ENCODE measurements at places on chromosomes 4 and X.

GRCh38 chrX:115373308-115373707 is 83.8 kb downstream of the LUZP4 start:
- DNase-seq, result no peak

GRCh38 chr4:128663325-128663724 is 146.2 kb upstream of the JADE1 start:
- no peak for DNase-seq

DNA sequence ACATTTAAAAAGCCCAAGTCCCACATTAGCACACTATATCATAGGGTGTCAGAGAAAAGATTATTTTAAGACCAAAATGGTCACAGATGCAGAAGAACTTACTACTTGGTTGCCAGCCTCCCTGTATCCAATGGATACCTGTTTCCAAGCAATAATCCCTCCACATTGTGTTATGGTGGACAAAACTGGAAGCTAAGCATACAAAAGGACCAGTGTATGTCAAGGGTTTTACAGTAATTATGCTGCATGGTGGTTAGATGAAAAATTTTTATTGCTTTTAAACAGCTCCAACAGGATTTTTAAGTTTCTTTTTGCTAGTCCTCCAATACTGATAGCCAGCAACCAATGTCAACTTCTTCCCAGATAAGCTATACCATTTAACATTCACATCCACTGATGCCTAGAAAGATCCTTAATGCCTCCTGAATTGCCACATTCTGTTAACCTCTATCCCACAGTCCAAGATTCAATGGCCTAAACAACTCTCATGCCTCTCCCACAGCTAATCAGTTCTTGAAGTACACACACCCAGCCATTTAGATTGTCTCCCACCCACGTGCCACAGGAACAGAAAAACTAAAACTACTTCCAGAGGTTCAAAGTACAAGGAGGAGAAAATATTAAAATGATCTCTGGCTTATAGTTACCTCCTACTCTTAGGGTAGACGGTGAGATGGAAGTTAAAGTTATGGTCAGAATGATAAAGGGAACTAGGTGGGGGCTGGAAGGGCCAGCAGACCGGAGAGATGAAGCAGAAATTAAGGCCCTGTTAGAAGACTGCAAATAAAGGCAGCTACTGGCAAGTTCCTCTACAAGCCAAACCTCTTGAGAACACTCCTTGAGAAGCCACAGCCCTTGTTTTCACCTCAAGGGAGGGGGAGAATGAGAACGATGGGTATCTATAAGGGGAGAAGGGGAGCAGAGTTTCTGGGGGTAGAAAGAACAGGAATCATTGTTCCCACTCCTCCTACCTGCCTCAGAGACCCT is 5.5 kb downstream of the MED14 start:
- DNase-seq, result no peak

DNA sequence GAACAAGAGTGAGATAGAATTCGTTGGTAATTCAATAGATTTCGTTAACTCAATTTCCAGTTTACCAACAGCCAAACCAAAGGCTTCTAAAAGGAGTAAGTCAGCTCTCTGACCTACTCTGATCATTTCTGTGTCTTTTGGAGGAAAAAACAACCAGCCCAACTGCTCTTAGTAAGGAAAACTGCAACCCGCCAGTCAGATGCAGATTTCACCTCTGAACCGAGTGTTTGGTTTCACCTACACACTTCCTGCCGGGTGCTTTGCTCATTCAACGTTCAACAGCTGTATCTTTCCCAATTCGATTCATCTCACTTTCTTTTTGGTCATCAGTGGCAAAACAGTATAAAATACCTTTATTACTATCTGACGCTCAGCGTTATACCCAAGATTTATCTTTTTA is 24.5 kb downstream of the TMSB4X start:
- DNase-seq, result no peak
